ENCODE measurements at places on chromosomes 2 and 18. TPM values are rescaled to one million over a fixed set of nuclear protein-coding genes. Genes with fewer than 3 reads are reported as not detected.

DNA sequence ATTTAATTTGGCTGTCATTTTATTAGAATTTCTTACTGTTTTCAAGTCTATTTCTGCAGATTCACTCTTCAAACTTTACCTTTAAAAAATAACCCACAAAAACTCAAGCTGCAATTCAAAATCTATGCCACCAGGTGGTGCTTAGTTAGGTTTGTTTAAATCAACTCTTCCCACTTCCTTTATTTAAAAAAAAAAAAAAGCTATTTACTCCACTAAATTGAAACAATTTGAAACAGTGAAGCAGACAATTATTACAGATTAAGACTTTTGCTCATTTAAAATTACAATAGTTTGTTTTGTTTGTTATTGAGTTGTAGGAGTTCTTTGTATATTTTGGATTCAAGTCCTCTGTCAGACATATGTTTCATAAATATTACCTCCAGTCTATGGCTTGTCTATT, 300.0 kb downstream of the PDE11A start:
- peak; percentile 60 for DNase-seq

DNA sequence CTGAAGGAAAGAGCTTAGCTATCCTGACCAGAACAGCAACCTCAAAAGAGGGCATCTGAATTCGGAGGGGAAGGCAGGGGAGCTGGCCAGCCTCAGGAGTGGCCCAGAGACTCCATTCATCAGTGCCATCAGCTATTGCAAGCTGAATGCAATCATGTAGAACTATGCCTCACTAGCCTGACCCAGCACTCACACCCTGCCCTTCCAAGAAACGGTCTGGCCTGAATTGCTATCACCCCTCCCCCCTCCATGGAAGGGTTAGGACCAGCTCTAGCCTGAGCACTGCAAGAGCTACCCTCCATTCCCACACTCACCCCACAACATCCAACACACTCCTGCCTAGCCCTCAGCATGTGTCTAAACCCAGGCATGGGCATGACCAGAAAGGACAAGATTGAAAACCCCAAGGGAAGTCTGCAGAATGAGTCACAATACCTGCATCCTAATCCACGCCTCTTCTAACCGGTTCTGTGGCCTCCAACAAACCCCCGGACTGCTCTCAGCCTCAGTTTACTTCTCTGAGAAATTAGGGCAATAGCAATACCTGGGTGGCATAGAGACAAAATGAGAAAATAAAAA, 120.3 kb downstream of the BCL11A start:
- DNase-seq, result no peak

GRCh38 chr2:203427061-203427460, 98.9 kb downstream of the ABI2 start:
- peak; percentile 29 for DNase-seq

DNA sequence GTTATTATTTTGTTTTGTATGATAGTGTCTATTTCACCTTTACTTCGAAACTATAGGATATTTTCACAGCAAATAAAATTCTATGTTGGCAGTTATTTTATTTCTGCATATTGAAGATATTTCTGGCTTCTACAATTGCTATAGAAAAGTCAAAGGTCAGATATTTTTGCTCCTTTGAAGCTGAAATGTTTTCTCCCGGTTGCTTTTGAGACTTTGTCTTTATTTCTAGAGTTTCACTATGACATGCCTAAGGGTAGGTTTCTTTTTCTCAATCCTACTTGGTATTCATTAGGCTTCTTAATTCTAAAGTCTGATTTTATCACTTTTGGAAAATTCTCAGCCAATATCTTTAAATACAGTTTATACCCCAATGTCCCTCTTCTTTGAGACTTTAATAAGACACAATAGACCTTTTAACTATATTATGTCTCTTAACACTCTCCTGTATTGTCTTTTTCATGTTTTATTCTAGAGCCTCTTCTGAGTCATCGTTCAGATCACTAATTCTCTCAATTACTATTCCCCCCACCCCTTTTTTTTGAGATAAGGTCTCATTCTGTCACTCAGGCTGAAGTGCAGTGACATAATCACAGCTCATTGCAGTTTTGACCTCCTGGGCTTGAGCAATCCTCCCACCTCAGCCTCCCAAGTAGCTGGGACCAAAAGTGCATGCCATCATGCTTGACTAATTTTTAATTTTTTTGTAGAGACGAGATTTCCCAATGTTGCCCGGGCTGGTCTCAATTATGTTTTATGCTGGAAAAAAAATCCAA, 50.5 kb downstream of the USP37 start:
- DNase-seq, result no peak

- no peak for DNase-seq
Measured at GRCh38 chr2:65199891-65200290, 27.7 kb upstream of the ACTR2 start.

- no peak for DNase-seq
Measured at GRCh38 chr2:219433666-219434467, 776 bp upstream of the SPEG start.

- no peak for DNase-seq
Measured at GRCh38 chr2:176004934-176005333, 2.9 kb upstream of the LNPK start.

The AAK1 gene
- total RNA-seq, result 116 TPM

- DNase-seq, result no peak
Measured at GRCh38 chr18:36665952-36666351, 162.8 kb downstream of the TPGS2 start.

The LOXHD1 gene
- not detected for total RNA-seq

All from endothelial cell of umbilical vein (primary cell).